ENCODE measurements at places on chromosomes 13 and 19.

DNA sequence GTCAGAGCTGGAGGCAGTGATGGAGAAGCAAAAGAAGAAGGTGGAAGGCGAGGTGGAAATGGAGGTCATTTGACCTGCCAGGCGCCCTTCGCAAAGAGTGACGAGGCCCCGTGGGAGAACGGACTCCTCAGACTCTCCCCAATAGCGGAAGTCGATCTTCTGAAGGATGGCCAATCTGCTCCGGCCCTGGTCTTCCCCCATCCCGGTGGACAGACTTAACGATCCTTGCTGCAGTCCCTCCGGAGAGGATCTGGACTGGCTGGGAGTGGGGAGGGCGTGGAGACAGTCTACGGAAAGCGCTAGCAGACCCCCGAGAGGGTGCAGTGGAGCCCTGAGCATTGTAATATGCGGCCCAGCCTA is 11.9 kb downstream of the EPS8L1 start:
- DNase-seq: no peak

DNA sequence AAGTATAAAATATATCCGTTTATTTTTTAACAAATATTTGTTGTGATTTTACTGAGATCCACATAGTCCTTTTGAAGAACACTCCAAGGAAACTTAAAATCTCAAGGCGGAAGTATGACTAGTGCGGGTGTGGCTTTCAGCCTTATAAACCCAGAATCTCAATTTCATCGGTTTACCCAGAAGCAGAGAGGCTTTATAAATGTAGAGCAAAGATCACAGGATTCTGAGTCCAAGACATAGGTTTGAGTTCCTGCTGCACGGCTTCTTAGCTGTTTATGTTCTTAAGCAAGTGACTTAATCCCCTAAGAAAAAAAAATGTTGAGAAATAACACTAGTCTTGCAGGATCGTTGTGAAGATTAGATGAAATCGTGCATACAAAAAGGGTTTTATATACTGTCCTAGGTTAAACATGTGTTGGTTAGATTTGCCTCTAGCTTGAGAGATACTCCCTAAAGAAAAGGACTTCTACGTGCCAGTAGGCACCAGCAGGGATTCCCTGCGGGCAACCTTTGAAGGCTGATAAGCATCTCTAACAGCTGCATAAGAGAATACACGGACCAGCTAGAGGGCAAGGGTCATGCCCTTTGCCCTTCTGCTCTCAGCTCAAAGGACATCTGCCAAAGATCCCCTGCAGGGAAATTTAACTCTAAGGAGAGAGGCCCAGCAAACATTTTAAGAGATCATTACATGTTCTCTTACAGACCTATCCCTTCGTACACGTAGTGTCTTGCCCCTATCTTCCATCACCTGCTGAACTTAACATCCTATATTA is 130.4 kb upstream of the MIR17HG start:
- no peak for DNase-seq

DNA sequence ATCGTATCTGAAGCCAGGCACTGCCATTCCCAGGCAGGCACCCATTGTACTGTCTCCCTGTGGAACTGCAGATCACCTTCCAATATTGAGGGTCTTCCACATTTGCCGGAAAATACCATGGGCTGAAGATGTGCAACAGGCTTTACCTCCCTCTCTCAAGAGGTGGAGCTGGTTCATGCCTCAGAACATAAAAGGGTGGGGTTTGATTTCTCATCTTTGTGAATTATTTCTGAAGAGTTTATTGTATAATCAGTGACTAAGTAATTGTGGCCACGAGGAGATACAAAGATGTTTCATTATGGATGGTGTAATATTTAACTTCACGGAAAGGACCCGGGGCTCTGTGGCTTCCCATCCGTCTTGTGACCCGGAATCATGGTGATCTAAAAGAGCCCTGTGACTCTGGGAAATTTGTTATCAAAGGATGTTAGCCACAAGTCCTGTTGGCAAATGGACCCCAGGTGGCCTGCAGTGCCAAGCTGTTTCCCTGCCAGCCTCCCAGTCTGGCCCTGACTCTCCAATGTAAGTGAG is 230.5 kb downstream of the LACC1 start:
- DNase-seq: no peak

- no peak for DNase-seq
Measured at GRCh38 chr13:79884890-79885289, 403.9 kb downstream of the NDFIP2 start.

- DNase-seq: no peak
Measured at GRCh38 chr13:51846756-51847155, 1.8 kb upstream of the TMEM272 start.

DNA sequence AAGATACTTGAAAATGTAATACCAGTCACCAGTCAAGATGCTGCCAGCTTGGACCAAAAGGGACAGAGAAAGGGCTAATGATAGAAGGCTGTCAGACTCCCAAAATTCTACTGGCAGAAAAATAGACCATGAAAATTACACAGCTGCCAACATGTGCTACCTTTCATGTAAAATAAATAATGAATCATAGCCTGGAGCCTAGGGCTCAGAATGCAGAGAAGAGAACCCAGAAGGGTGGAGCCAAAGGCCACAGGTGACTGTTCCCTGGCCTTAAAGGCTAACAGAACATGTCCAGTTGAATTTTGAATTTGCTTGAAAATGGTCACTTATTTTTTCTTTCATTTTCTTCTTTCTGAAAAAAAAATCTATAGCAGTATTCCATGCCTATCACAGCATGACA is 1827.0 kb upstream of the MIR17HG start:
- DNase-seq: no peak

DNA sequence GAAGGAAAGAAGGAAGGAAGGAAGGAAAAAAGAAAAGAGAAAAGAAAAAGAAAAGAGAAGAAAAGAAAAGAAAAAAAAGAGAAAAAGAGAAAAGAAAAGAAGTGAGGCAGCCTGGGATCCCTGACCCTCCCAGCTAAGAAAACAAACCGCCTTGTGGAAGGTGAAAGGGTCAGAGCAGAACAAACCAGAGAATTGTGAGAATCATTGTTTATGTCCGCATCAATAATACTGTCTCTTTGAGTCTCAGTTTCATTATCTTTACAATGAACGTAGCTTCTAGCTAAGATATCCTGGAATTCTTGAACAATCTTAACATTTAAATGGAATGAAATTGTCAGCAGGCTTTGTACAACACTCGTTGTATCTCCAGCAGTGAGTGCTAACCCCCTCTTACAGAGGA is 66.4 kb upstream of the SERP2 start:
- DNase-seq: no peak

GRCh38 chr19:12052497-12053169 is at the start of gene ZNF878:
ZNF878 (minus strand) TSS chr19:12052961; CDS start chr19:12052801, 160 bp downstream.
- no peak for DNase-seq

GRCh38 chr13:48188131-48188530 is 44.9 kb upstream of the ITM2B start:
- DNase-seq: no peak

DNA sequence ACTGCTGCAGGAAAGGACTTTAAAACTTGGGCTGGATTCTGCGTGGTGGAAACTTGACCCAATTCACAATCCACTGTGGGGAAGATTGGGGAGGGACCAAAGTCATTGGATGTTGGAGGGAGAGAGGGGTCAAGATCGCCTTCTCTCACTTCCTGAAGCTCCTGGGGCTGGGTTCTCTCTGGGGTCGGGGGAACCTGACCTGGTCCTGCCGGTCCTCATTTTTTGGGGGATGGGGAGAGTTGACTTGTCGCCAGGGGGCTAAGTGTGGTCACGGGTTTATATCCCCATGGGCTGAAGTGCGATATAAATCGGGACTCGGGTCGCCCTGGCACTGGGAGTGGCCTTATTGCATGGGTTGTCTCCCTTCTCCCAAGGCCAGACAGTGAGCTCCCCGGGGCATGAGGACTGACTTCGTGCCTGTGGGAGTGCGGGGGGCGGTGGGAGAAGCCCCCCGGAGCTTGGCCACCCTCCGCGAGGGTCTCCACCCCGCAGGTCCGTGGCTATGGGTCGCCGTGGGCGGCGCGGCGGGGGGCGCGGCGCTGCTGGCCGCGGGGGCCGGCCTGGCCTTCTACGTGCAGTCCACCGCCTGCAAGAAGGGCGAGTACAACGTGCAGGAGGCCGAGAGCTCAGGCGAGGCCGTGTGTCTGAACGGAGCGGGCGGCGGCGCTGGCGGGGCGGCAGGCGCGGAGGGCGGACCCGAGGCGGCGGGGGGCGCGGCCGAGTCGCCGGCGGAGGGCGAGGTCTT is 6.3 kb downstream of the ICAM5 start:
- DNase-seq: no peak

- no peak for DNase-seq
Measured at GRCh38 chr13:20429682-20430081, 96.0 kb downstream of the CRYL1 start.

GRCh38 chr13:108964606-108965005 is 335.2 kb downstream of the MYO16 start:
- no peak for DNase-seq

- DNase-seq: no peak
Measured at GRCh38 chr19:15199661-15200552, 888 bp downstream of the NOTCH3 start.

DNA sequence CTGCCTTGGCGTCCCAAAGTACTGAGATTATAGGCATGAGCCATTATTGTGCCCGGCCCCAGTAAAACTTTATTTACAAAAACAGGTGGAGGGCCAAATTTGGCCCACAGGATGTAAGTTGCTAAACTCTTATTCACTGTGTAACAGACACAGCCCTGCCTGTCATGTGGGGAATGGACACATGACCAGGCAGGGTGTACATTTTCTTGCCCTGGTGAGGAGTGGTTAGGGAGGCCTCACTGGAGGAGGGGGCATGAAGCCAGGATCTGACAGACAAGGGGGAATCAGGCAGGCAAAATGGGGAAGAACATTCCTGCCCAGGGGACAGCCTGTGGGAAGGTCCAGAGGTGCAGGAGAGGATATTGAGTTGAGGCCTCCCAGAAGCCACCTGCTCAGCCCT is 7.4 kb upstream of the PGLS start:
- DNase-seq: no peak

DNA sequence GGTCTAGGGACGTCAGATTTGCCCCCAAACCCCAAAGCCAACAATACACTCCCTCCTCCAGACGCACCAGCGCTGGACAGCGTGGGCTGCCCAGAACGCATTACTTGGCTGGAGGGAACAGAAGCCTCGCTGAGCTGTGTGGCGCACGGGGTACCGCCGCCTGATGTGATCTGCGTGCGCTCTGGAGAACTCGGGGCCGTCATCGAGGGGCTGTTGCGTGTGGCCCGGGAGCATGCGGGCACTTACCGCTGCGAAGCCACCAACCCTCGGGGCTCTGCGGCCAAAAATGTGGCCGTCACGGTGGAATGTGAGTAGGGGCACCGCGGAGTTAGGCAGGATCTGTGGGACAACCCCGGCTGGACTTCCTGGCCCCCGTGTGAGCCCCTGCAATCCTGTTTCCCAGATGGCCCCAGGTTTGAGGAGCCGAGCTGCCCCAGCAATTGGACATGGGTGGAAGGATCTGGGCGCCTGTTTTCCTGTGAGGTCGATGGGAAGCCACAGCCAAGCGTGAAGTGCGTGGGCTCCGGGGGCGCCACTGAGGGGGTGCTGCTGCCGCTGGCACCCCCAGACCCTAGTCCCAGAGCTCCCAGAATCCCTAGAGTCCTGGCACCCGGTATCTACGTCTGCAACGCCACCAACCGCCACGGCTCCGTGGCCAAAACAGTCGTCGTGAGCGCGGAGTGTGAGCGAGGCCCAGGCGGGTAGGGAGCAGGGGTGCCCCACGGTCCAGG is 4.0 kb downstream of the ICAM5 start:
- no peak for DNase-seq

- DNase-seq: no peak
Measured at GRCh38 chr13:45206340-45206739, 5.5 kb upstream of the KCTD4 start.

- DNase-seq: peak; percentile 74
Measured at GRCh38 chr19:35868172-35868822, at the start of gene APLP1. APLP1 (plus strand) TSS chr19:35868574; CDS start chr19:35868637, 63 bp downstream.

- DNase-seq: peak; percentile 67
Measured at GRCh38 chr19:11090264-11090996, 1.2 kb downstream of the LDLR start.

DNA sequence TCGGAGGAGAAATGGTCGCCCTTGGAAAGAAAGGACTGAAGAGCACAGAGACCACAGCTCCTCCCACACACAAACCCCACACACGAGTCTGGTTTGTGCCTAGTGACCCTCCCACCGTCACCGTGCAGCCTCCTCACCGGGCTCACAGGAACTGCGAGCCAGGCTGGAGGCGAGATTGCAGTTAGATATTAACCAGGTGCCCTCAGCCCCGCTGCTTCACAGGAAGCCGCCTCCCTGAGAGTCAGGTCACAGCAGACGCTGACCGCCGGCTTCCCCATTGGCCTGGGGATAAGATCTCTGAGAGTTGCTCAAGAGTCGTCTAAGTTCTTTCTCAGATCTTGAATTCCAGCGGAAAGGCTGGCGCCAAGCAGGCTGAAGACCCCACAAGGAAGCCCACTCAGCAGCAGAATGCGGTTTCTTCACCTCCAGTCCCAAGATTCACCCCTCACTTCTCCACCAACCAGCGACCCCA is 870 bp downstream of the ZNF44 start:
- DNase-seq: peak; percentile 69

DNA sequence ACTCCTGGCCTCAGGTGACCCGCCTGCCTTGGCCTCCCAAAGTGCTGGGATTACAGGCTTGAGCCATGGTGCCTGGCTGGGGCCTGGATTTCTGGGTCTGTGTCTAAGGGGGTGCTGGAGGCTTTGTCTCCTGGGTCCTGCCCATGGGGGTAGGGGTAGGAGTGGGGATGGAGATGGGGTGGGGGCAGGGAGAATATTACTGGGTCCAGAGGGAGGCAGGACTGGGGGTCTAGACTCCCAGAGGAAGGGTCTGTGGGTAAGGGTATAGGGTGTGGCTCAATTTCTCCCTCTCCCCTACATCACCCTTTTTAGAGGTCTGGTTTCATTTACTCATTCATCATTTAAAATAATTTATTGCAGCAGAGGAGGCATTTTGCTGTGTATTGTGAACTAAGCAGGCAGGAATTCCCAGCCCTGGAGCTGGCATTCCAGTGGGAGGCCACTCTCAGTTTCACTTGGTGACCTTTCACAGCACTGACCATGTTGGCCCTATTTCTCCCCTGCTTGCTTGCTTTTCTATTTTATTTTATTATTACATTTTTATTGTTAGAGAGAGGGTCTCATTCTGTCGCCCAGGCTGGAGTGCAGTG is 810 bp upstream of the NFKBID start:
- DNase-seq: no peak

- no peak for DNase-seq
Measured at GRCh38 chr13:97135883-97136282, 86.2 kb upstream of the MBNL2 start.

DNA sequence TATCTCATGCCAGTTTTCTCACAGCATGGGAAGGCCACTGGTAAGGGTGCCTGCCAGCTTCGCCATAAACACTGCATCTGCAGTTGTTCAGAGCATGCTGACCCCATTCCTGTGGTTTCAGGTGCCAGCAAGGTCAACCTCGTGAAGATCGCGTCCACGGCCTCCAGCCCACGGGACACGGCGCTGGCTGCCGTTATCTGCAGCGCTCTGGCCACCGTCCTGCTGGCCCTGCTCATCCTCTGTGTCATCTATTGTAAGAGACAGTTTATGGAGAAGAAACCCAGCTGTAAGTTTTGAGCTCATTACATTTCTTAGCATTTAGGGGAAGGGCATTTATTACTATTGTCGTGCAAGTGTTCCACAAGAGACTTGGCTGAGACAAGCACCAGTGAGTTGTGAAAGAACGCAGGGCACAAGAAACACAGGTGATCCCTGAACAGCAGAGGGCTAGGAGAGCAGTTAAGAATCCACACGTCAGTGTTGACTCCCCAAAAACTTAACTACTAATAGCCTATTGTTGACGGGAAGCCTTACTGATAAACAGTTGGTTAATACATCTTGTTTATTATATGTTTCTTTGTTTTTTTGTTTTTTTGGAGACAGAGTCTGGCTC is 88.8 kb downstream of the TNFRSF19 start:
- no peak for DNase-seq

GRCh38 chr13:26456650-26457049 is 100.8 kb upstream of the WASF3 start:
- no peak for DNase-seq

Data from HuH-7 (cell line).